ENCODE measurements at places on chromosomes 3 and 15.

- no peak for DNase-seq
Observed at GRCh38 chr3:139480585-139480984, 4.3 kb upstream of the RBP2 start.

DNA sequence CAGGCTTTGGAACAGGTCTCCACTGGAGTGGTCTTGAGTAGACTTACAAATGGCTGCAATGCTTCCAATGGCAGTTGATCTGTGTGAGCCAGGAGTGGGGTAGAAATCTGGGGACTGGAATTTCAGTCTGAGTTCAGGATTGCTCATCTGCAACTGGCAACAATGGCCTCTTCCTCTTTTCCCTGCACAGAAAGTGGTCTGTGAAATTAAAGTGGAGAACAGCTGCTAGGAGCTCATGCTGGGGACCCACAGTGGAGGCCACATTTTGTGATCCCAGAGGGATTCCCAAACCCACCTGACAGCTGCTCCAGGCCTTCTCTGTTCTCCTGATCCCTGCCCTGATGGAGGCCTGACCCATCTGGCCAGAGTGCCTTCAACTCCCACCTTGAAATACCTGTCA is 49.6 kb downstream of the CEMIP start:
- DNase-seq = no peak

GRCh38 chr3:65558826-65559225 is 479.9 kb downstream of the MAGI1 start:
- no peak for DNase-seq

- DNase-seq = no peak
Observed at GRCh38 chr3:192039593-192039992, 578.6 kb downstream of the PYDC2 start.

DNA sequence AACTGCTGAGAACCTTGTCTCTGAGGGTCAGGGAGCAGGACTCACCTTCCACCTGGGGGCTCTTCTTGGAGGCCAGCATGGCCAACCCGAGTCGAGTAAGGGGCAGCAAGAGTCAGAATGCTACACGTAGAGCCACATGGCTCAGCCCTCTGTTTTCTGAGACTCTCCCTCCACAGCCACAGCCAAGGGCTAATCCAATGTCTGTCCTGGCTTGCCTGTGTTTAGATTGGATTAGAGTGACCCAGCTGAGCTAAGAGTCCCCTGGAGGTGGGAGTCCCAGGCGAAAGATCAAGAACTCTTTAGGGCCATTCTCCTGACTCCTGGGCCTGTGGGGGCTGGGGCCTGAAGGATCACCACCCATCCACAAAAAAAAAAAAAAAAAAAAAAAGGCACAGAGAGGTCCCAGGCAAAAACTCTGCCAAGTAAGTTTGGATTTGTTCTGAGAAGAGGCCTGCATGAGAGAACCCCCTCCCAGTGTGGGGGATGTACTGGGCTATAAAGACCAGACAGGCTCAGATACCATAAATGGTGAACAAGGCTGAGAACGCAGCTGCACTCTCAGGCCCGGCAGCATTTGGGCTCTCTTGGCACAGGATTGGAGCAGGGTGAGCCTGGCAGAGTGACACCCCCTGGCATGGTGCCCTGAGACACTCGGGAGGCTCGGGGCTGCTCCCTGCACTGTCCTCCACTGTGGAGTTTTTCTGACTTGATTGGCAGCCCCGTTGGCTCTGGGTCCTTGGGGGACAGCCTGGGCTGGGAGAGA is 88.0 kb upstream of the OSBPL11 start:
- no peak for DNase-seq
